ENCODE measurements at places on chromosomes 7 and 10.
A peak's percentile ranks its signal among the peaks of the same experiment; 100 is the strongest.

- H3K4me3 ChIP-seq, result no peak overlapping the region
- no peaks in the 10 kb centered on the region for H3K4me1 ChIP-seq
Measured at GRCh38 chr7:102129636-102130370, 156.9 kb upstream of the SH2B2 start.

DNA sequence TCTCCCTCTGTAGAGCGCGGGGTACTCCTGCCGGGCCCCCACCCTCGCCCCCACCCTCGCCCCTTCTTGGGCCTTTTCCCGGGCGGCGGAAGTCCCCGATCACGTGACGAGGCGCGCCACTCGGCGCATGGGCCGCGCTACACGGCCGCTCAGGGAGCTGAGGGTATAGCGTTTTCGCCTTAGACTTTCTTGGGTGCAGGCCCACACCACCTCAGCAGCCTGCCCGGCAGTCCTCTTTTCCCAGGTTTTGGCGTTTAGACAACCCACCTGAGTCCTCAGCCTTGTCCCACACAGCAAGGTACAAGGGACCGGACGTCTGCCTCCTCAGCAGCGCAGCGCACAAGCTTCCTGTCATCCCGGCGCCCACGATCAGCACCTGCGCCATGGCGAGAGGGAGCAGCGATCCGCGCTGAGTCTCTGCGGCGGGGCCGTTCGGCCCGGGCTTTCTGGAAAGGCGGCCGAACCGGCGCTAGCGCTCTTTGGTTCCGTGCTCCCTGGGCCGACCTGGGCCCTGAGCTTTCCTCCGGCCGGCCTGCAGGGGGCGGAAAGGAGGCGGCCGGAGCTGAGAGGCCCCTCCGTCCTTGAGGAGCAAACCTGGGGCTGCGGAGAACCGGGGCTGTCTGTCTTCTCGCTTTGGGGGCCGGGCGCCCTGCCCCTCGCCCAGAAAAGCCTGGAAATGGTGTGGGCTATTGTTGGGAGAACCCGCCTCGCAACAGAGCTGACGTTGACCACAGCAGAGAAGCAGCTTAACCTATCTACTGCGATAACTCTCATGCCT is at the start of gene RNLS:
TSS of gene RNLS (minus strand) at position 513 of the 778 bp plus-strand sequence.
- H3K4me1 ChIP-seq, result no peaks in the 10 kb centered on the region
- H3K4me3 ChIP-seq, result peak within 1 kb of the TSS; percentile 90
- H3K27ac ChIP-seq, result peak within 1 kb of the TSS; percentile 85
- DNase-seq, result peak; percentile 73
- H3K36me3 ChIP-seq, result no peaks in the 10 kb centered on the region

GRCh38 chr10:77899080-77899477 is 27.5 kb downstream of the DLG5 start:
- H3K27me3 ChIP-seq, result no peaks in the 10 kb centered on the region
- H3K4me3 ChIP-seq, result no peak overlapping the region
- H3K27ac ChIP-seq, result no peak overlapping the region

GRCh38 chr10:27319752-27320431 is 79.3 kb upstream of the ACBD5 start:
- H3K4me3 ChIP-seq, result peak overlapping the region; percentile 28
- no peaks in the 10 kb centered on the region for H3K36me3 ChIP-seq
- H3K4me1 ChIP-seq, result no peaks in the 10 kb centered on the region
- H3K27ac ChIP-seq, result no peak overlapping the region

GRCh38 chr10:95346715-95347401 is 56.1 kb upstream of the PDLIM1 start:
- no peak for DNase-seq
- no peak overlapping the region for H3K27ac ChIP-seq
- no peak overlapping the region for H3K4me3 ChIP-seq
- no peaks in the 10 kb centered on the region for H3K27me3 ChIP-seq

DNA sequence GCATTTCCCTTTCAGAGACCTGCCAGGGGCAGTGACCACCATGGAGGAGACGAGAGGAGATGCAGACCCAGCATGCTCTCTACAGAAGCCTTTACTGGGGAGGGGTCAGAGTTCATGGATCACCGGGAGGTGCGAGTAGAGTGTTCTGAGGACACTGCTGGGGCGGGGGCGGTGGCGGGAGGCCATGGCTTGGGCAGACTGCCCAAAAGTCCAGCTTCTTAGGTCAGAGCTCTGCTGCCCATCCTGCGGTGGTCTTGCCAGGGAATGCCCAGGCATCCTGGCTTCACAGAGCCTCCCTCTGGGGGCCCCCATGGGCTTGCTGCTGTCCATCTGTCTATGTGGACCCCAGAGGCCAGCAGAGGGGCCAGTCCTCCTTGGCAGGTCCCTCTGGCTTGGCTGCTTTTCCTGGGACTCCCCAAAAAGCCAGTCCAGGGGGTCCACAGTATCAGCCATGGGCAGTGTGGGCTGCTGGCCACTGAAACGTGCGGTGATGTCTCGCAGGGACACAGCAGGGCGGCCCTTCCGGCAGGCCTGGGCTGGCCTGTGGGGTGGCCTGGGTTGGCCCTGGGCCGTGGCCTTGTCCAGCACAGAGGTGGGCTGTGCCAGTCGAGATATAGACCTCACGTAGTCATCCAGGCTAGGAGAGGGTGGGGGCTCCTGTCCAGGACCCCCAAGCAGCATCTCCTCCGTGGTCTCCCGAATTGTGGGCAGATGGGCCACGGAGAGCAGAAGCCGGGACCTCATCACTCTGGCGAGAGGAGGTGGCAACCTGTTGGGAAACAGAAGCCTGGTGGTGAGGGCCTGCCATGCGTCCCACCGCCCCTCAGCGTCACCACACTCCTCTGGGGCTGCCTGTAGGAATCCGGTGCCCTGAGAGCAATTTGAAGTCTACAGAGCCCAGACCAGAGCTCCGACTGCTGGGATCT is 1.1 kb downstream of the DEPP1 start:
- H3K36me3 ChIP-seq, result no peaks in the 10 kb centered on the region
- H3K4me3 ChIP-seq, result peak overlapping the region; percentile 6
- H3K27ac ChIP-seq, result no peak overlapping the region
- H3K27me3 ChIP-seq, result no peaks in the 10 kb centered on the region

GRCh38 chr10:89633484-89633883 is 11.6 kb downstream of the PANK1 start:
- no peak overlapping the region for H3K27ac ChIP-seq
- H3K4me1 ChIP-seq, result no peaks in the 10 kb centered on the region
- DNase-seq, result no peak
- no peaks in the 10 kb centered on the region for H3K36me3 ChIP-seq

DNA sequence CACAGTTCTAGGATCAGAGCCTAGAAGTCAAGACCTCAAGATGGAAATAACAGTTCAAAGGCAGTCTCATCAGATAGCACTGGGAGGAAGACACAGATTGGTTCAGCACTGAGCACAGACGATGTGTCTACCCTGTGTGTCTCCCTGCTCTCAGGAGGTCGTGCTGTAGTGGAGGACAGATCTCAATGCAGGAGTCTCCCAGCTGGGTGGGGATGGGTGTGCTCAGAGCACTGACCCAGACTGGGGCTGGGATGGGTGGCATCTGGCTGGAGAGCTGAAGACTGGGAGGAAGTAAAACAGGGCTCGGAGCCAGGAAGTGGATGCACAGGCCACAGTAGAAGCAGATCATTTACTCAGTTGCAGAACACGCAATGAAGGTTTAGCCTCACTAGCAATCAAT is 69.5 kb upstream of the GDF10 start:
- H3K27me3 ChIP-seq, result no peaks in the 10 kb centered on the region
- H3K4me1 ChIP-seq, result no peaks in the 10 kb centered on the region
- no peak overlapping the region for H3K4me3 ChIP-seq
- no peaks in the 10 kb centered on the region for H3K36me3 ChIP-seq
- H3K27ac ChIP-seq, result no peak overlapping the region
- DNase-seq, result no peak

- no peaks in the 10 kb centered on the region for H3K36me3 ChIP-seq
- H3K4me1 ChIP-seq, result no peaks in the 10 kb centered on the region
- no peak overlapping the region for H3K4me3 ChIP-seq
- H3K27me3 ChIP-seq, result no peaks in the 10 kb centered on the region
- H3K27ac ChIP-seq, result no peak overlapping the region
Measured at GRCh38 chr7:78146546-78146945, 348.0 kb downstream of the PHTF2 start.

DNA sequence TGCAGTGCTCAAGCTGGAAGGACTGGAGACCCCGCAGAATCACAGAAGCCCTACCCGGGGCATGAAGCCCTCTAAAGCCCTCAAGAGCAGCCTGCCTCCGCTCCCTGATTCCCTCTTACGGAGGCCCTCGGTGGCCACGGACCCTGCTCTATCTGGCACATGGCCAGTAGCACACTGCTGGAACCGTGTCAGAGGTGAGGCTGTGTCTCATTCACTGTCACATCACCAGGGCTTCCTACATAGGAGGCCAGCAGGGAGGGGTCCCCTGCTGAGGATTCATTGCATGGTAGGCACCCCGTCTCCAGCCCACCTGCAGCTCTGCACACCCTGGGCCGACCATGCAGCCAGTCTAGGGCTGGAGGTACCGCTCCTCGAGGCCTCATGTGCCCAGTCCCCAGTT is 259.2 kb downstream of the TNS3 start:
- no peaks in the 10 kb centered on the region for H3K27me3 ChIP-seq
- no peak for DNase-seq
- H3K4me3 ChIP-seq, result no peak overlapping the region
- no peaks in the 10 kb centered on the region for H3K36me3 ChIP-seq
- H3K4me1 ChIP-seq, result no peaks in the 10 kb centered on the region

GRCh38 chr7:133828906-133829305 is 298.2 kb upstream of the LRGUK start:
- no peaks in the 10 kb centered on the region for H3K36me3 ChIP-seq
- H3K4me1 ChIP-seq, result no peaks in the 10 kb centered on the region
- DNase-seq, result no peak
- no peak overlapping the region for H3K4me3 ChIP-seq
- H3K27me3 ChIP-seq, result no peaks in the 10 kb centered on the region
- no peak overlapping the region for H3K27ac ChIP-seq

GRCh38 chr10:72337722-72338121 is 17.0 kb downstream of the DNAJB12 start:
- peaks cover 83% of the 10 kb centered on the region for H3K36me3 ChIP-seq
- DNase-seq, result no peak
- H3K4me3 ChIP-seq, result no peak overlapping the region

GRCh38 chr10:15122477-15123030 is 25.4 kb downstream of the RPP38 start:
- no peak overlapping the region for H3K4me3 ChIP-seq
- peaks cover 54% of the 10 kb centered on the region for H3K36me3 ChIP-seq
- H3K27me3 ChIP-seq, result no peaks in the 10 kb centered on the region
- no peaks in the 10 kb centered on the region for H3K4me1 ChIP-seq
- DNase-seq, result no peak

DNA sequence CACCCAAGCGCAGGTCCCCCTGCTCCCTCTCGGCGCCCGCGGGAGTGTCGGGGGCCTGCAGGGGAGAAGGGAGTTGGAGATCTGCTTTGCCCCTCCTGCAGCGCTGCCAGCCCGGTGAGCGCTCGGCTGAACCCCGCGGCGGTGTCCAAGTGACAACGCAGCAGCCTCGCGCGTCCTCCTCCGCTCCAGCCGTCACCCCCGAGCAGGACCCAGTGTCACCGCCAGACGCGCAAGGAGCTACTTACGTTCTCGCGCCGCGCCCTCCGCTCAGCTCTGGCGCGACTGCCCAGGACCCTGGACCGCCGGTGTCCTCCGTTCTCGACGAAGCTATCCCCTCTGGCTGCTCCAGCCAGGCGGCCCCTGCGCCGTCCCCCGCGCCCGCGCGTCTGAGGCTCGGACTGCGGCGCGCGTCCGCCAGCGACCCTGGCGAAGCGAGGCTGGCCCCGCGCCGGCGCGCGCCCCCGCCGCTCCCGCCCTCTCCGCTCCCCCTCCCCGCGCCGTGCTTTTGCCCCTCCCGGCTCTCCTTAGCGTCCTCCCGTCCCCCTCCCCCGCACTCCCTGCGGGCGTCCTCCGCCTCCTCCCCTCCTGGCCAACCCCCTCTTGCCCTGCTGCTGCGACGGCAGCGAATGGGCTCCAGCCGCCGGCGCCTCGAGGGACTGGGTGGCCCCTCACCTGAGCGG is at the start of gene NRCAM:
TSS of gene NRCAM (minus strand) at position 439 of the 680 bp plus-strand sequence. CDS start 216,372 bp downstream, outside the sequence.
- H3K27ac ChIP-seq, result no peak within 1 kb of the TSS
- peaks cover 85% of the 10 kb centered on the region for H3K27me3 ChIP-seq
- no peak for DNase-seq
- H3K4me3 ChIP-seq, result peak within 1 kb of the TSS; percentile 56
- peaks cover 3% of the 10 kb centered on the region for H3K4me1 ChIP-seq

- no peak for DNase-seq
- H3K27ac ChIP-seq, result no peak overlapping the region
- H3K36me3 ChIP-seq, result no peaks in the 10 kb centered on the region
- peaks cover 12% of the 10 kb centered on the region for H3K4me1 ChIP-seq
- no peaks in the 10 kb centered on the region for H3K27me3 ChIP-seq
Measured at GRCh38 chr10:8278099-8278498, 223.6 kb downstream of the GATA3 start.

- DNase-seq, result no peak
- no peak overlapping the region for H3K4me3 ChIP-seq
- H3K36me3 ChIP-seq, result no peaks in the 10 kb centered on the region
- H3K4me1 ChIP-seq, result no peaks in the 10 kb centered on the region
- H3K27ac ChIP-seq, result no peak overlapping the region
Measured at GRCh38 chr7:125930848-125931247, 1001.2 kb upstream of the POT1 start.

DNA sequence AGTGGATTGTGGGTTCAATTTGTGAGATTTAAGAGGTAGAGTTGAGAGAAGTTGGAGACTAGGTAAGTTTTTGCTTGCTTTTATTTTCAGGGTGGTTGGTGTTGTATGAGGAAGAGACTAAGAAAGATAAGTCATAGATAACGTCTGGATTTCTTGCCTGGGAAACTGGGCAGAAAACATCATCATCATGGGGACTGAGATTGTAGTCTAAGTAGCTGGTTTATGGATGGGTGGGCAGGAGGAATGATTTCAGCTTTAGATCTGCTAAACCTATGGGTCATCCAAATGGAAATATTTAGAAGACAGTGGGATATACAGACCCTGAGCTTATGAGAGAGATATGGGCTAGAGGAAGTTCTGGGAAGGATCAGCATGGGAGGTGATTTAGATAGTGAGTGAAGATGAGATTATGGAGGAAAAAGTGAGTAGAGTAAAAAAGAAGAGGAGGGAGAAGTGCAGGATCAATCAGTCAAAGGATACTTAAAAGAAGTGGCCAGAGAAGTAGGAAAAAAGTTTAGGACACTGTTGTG is 169.8 kb downstream of the WNT2 start:
- no peak overlapping the region for H3K27ac ChIP-seq
- no peak overlapping the region for H3K4me3 ChIP-seq
- no peaks in the 10 kb centered on the region for H3K36me3 ChIP-seq
- no peak for DNase-seq
- no peaks in the 10 kb centered on the region for H3K4me1 ChIP-seq
- H3K27me3 ChIP-seq, result no peaks in the 10 kb centered on the region

DNA sequence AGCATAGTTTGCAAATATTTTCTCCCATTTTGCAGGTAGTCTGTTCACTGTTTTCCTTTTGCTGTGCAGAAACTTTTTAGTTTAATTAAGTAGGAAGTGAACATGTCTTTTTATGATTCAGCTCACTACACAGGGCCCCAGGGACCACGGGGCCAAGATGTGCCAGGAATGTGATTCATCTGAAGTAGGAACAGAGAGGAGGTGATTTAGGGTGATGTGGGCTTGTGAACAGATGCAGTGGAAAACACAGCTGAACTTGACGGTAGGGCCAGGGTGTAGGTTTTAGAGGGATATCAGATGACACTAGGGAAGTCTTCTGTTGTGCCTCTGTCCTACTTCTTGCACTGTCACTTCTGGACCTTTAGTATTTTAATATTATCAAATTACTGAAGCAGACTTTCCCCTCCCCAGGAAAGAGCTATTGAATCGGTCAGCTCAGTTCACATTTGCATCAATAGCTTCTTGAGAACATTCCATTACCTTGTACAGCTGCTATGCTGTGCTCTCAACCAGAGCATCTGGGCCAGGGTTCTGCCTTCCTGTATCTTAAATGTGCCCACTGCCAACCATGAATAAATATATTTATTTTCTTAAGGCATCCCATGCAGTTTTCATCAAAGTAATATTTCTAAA is 96.9 kb downstream of the OSBPL3 start:
- no peak for DNase-seq
- no peak overlapping the region for H3K4me3 ChIP-seq
- H3K27ac ChIP-seq, result no peak overlapping the region
- no peaks in the 10 kb centered on the region for H3K27me3 ChIP-seq

Measured in thymus (tissue), 14 donors.